Fibroblast of skin of abdomen (primary cell): ENCODE measurements at places on chromosomes 6 and 20.

GRCh38 chr6:12782136-12782535 lies 65.6 kb downstream of the PHACTR1 start:
- no peak for DNase-seq

GRCh38 chr6:1240766-1241318 lies 71.1 kb upstream of the FOXQ1 start:
- peak; percentile 44 for DNase-seq

- no peak for DNase-seq
Measured at GRCh38 chr20:20551409-20551808, 161.0 kb downstream of the RALGAPA2 start.

DNA sequence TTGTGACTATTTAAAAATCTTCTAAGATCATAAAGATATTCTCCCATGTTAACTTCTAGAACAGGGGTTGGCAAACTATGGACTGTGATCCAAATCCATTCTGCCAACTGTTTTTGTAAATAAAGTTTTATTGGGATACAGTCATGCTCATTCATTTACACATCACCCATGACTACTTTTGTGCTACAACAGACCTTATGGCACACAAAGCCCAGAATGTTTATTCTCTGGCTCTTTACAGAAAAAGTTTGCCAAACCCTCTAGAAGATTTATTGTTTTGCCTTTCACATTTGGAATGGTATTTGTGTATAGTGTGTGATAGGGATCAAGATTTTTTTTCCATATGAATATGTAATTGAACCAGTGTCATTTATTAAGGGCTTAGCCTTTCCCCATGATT lies 341.7 kb downstream of the CD83 start:
- peak; percentile 31 for DNase-seq

- DNase-seq: no peak
Measured at GRCh38 chr20:5910186-5910585, 40.1 kb downstream of the TRMT6 start.

DNA sequence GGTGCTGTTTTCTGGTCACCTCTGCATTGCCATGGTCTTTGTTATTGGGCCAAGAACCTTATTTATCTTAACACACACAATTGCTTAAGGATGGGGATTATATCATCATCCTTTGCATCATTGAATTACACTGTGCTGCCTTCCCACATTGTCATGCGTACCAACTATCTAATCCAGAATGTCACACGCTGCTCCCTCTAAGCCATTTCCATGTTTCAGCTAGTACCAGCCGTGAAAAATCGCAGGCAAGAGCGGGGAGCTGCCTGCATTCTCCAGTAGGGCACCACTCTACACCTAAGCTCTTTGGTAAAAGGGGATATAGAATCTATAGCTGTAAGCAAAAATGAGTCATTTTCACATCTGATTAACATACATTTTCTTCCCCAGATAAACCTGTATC lies 277.0 kb downstream of the PRL start:
- no peak for DNase-seq
